ENCODE measurements at places on chromosomes 13 and 19. TPM values are rescaled to one million over a fixed set of nuclear protein-coding genes. Genes with fewer than 3 reads are reported as not detected.

Gene DHPS
- total RNA-seq = 74.3 TPM

Gene CEACAM4
- 0.83 TPM for total RNA-seq

Gene TNFSF11
- not detected for total RNA-seq

Gene ZNF835
- total RNA-seq = 3.0 TPM

Gene GPR12
- total RNA-seq = 0.11 TPM

Gene DCLK1
- 20.5 TPM for total RNA-seq

Gene SBK3
- 1.5 TPM for total RNA-seq

Gene RASAL3
- 3.9 TPM for total RNA-seq

Gene TMEM190
- total RNA-seq = not detected

Gene SNRPD2
- total RNA-seq = 107 TPM

Gene ZNF160
- 25.3 TPM for total RNA-seq

Gene TEX29
- 0.99 TPM for total RNA-seq

Gene GAMT
- total RNA-seq = 13.2 TPM

Gene FAM216B
- total RNA-seq = not detected

Gene CEACAM6
- total RNA-seq = not detected

Gene STAP2
- total RNA-seq = 0.52 TPM

Gene SCEL
- not detected for total RNA-seq

Gene ZNF497
- 0.42 TPM for total RNA-seq

Gene EDDM13
- total RNA-seq = not detected

Gene GDF15
- 5.6 TPM for total RNA-seq

Gene SRRM5
- total RNA-seq = 0.17 TPM

Gene CCDC122
- 2.5 TPM for total RNA-seq

Gene KLK7
- total RNA-seq = not detected

Gene FUT2
- total RNA-seq = not detected

Gene FUT1
- total RNA-seq = 0.83 TPM

Gene OR7C1
- not detected for total RNA-seq

Gene GPR183
- total RNA-seq = 11.9 TPM

Gene LHFPL6
- total RNA-seq = 55.6 TPM

Data from esophagus muscularis mucosa (tissue), 4 donors.